ENCODE measurements at places on chromosomes 7 and 10.

DNA sequence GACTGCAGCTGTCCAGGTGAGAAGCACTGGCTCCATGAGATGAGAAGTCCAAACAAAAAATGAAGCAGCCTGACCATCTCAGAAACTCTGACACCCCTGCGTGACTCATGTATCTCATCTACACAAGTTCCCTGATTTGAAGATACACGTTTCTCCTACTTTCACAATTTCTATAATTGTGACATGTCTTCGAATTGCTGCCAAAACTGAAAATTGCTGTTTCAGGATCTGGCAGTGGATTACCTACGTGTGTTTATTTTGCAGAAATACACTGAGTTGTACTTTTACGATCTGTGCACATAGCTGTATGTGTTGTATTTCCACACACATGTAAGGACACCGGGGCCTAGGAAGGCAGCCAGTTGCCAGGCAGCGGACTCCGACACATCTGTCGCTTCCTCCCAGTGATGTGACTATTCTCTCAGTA, 53.2 kb downstream of the LARP4B start:
- no peak for DNase-seq

DNA sequence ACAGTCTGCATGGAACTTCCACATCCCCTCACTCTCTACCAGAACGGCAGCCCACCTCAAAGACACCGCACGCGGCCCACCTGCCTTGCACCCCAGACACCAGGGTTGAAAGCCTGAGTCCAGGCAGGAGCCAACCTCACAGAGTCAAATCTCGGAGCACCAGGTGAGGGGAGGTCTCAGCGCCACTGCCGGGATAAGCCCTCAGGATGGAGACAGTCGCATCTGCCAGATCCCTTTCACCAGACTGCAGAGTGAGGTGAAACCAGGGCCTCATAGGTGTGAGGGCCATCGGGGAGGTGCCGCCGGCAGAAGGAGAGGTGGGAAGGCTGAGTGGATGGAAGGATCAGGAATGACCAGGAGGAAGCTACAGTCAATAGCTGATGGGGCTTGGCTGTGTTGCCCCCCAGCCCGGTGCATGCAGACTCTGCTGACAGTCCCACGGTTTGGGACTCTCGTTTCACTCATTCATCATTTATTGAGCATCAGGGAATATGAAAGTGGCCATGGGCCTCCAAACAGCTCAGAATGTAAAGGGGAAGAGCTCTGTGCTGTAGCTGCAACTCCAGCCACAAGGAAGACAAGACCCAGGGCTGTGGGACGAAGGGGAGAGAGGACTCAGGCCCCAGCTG, 315.0 kb downstream of the PTPRN2 start:
- DNase-seq = no peak

DNA sequence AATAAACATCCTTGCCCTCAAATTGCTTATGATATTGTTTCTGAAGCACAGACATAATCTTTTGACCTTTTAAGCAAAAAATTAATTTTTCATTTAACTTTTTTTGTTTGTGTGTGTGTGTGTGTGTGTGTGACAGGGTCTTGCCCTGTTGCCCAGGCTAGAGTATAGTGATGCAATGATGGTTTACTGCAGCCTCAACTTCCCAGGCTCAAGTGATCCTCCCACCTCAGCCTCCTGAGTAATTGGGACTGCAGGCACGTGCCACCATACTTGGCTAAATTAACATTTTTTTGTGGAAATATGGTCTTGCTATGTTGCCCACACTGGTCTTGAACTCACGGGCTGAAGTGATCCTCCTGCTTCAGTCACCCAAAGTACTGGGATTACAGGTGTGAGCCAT, 68.9 kb downstream of the BMPR1A start:
- DNase-seq = no peak

DNA sequence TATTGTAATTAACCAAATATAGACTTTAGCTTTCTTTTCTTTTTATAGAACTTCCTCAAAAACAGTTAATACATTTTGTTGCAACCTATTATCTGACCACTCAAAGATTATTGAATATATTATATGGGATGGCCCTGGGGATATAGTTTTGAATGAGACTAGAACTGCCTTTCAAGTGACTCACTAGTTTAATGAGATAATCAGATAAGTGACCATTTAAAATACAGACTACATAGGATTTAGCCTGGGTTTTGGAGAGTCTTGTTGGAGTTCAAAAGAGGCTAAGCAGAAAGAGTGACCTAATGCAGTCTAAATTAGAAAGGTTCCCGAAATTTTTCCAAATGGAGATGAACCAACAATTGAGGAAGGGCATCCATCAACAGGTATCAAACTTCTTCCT, 305.2 kb upstream of the ETV1 start:
- no peak for DNase-seq

- no peak for DNase-seq
Observed at GRCh38 chr10:110873951-110874350, 2.2 kb downstream of the PDCD4 start.

GRCh38 chr10:110364531-110364937, 59.8 kb upstream of the SMNDC1 start:
- no peak for DNase-seq

DNA sequence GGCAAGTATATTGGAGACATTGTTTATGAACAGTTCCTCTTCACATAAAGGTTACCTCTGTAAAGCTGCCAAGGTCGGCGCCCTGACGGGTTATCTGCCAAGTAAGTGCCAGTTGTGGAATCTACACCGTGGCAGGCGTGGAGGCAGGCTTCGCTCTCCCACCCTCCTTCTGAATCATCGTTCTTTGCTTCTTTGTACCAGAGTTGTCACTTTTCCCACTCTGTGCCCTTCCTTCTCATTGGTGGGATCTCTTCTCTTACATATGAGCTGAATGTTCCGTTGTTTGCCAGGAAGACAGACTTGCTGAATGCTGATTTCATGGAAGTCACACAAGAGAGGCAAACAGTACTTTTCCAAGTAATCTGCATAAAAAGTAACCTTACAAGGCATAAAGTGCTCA, 40.6 kb upstream of the PTPRZ1 start:
- no peak for DNase-seq

GRCh38 chr7:29809533-29810155, 3.3 kb downstream of the WIPF3 start:
- DNase-seq = no peak
